ENCODE measurements at places on chromosomes 3 and 15.

DNA sequence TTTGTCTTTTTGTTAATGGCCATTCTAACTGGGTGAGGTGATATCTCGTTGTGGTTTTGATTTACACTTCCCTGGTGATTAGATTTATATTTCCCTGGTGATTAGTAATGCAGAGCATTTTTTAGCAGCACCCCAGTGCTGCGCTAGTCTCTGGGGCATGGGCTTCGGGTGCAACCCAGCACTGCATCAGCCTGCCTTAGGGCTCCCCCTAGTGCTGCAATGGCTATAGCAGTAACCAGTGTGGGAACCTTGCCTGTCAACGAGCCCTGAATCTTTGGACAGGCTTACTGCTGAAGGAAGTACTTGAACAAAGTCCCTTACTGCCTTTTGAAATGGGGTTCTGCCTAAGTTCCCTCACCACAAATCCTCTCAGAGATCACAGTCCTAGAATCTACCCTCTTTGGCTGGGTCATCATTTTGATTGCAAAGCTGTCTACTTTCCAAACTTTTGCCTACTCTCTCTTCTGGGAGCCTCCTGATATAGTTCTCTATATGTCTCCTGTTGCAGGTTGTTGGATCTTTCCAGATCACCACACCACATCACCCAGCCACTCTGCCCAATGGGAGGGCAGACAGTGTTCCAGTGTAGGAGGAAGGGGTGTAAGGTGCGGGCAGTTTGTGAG lies 79.2 kb upstream of the CCNL1 start:
- peak; percentile 12 for DNase-seq

DNA sequence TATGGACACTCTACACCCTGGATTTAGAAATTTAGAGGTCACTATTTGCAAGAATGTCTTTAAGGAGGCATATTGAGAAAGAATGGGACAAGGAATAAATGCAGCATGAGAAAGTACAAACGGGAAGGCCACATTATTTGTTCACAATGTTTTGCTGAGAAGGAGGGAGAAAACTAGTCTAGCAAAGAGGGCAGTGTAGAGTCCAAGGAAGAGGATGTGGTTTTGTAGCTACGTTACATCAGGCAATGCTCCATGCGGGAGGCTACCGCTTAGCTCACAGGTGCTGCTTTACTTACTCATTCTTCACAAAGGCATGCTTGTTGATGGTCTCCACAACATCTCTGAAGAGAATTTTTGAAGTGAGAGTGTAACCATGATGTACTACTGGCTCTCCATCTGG lies 191.1 kb downstream of the PLCH1 start:
- no peak for DNase-seq

GRCh38 chr3:127736801-127737539 lies 64.2 kb downstream of the ABTB1 start:
- DNase-seq, result no peak

DNA sequence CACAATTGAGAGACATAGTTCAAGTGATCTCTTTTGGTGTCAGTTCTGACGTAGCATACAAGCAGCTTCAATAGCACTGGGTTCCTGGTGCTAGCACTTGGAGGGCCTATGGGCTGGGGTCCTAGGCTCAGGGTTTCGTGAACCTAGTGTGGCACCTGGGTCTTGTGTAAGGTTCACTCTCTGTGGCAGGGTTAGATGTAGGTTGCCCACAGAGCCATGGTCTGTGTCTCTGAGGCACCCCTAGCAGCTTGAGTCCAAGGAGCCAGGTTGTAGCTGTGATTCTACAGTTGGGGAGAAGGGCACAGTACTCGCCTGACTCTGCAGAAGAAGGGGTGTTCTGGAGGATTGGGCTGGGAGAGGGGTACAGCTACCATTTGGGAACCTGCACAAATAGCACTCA lies 282.6 kb upstream of the LRRC3B start:
- DNase-seq, result no peak

DNA sequence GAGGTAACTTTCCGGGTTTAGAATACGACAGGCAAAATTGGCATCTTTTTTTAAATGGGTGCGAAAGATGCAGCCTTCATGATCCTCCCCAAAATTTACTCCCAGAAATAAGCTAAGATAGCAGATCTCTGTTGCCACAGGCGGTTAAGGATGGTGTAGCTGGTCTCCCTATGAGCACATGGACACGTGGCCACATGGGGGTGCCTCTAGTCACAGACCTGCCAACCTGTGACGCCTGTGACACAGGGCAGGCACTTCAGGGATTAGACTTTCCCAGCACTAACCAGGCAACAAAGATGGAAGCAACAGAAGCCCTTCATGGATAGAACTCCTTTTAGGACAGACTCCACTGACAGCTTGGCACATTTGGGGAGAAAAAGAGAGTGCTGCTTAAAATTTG lies 320.3 kb downstream of the THSD4 start:
- DNase-seq, result no peak
